NT2/D1 (cell line): ENCODE measurements at places on chromosomes 5 and 9.

GRCh38 chr9:124337562-124337961 is 77.7 kb downstream of the PSMB7 start:
- DNase-seq, result no peak

DNA sequence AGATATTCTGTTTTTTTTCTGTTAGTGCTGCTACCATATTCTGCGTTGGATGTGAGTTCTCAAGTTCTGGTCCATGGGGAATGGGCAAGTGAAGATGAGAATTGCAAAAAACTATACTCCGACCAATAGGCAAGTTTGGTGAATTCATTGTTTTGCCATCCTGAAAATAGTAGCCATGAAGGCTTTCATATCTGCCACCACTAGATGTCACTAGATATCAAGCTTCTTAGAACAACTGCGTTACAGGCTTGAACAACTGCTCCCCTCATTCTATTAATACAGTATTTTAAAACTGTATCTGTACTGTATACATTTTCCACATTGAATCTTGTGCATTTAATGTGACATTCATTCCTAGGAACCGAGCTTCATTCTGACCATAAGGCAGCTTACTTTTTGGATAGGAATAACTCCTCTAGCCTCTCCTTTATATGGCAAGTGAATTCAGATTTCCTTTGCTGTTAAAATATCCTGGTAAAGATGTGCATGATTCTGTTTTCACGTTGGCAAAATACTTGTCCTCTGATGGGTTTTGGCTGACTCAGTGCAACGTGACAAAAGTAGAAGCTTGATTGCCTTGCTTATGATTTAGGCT is 163.6 kb downstream of the SREK1 start:
- DNase-seq, result peak; percentile 43

DNA sequence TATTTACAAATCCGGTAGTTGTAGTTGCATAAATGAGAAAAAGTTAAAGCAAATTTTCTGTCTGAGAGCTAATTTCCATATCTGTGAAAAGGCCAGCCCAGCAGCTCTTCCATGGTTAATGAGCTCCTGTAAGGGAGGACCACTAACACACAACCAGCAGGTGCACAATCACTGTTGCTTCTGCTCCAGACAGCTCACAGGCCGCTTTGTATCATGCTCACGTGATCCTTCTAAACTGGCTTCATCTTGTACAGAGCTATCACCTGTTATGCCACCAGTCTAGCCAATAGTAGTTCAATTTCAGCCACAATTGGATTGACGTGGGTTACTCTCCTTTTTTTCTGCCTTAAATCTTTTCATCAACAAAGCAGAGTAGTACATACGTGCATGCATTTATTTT is 38.3 kb upstream of the FBXL17 start:
- no peak for DNase-seq

DNA sequence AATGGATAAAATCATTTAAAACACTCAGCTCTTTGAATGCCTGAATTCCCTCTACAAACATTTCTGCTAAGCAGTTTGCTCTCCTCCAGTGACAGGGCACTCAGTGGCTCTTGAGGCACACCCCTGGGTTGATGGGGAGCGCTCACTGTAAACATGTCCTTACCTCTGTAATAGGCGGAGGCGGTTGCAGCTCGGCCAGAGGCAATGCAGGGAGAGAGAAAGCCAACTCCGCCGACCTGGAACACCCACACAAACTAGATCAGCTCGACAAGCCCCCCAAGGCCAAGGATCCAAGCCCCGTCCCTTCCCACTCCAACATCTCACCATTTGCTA is 329 bp downstream of the CDC23 start:
- no peak for DNase-seq

DNA sequence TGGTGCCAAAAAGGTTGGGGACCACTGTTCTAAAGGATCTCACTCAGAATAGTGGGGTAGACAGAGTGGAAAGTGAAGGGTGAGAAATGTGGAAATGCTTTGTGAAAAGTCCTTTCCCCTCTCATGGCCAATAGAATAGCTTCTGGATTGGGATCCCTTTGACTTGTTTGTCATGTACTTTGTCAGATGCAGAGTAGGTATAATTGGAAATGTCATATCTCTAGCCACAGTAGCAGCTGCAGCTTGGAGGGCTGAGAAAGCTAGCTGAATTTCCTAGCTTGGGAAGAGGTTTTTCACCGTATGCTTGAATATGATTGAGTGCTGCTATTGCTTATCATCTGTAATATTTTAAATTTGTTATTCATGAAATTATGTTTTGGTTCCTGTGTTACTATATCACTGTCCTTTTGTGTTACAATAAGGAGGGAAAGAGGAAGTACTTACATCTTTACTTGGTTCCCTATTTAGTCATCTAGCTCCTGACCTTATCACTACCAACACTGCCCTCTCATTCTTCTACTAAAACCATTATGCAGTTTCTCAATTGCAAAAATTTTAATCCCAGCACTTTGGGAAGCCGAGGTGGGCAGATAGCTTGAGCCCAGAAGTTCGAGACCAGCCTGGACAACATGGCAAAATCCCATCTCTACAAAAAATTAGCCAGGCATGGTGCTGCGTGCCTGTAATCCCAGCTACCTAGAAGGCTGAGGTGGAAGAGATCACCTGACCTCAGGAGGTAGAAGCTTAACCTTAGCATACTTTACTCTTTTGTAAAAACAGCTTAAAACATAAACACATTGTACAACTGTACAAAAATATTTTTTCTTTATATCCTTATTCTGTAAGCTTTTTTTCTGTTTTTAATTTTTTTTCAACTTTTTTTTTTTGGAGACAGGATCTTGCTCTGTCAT is 12.4 kb downstream of the SLC30A5 start:
- DNase-seq, result no peak

GRCh38 chr5:45680950-45681349 is 15.2 kb downstream of the HCN1 start:
- DNase-seq, result no peak

- no peak for DNase-seq
Observed at GRCh38 chr5:160926428-160926827, 74.4 kb upstream of the ATP10B start.

DNA sequence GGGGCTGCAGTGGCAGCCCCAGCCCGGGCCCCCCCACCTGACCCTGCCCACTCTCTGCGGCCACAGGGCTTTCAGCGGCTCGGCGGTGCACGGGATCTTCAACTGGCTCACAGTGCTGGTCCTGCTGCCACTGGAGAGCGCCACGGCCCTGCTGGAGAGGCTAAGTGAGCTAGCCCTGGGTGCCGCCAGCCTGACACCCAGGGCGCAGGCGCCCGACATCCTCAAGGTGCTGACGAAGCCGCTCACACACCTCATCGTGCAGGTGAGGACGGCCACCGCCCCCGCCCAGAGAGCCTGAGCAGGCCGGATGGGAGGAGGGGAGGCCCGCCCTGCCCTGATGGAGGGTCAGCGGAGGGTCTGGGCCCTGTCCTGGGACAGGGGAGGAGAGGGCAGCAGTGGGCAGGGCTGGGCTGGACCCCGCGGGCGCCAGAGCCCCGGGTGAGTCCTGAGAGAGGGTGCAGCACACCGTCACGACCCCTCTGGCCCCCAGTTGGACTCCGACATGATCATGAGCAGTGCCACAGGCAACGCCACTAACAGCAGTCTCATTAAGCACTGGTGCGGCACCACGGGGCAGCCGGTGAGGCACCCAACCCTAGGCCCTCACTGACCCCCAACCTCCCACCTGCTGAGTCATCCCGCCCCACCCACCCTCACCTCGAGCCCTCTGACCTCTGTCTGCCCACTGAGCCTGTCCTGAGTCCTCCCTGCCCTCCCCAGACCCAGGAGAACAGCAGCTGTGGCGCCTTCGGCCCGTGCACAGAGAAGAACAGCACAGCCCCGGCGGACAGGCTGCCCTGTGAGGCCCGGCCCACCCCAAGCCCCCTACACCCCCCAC is 2.7 kb downstream of the SLC34A3 start:
- DNase-seq, result no peak
